ENCODE measurements at places on chromosomes 4 and X.

DNA sequence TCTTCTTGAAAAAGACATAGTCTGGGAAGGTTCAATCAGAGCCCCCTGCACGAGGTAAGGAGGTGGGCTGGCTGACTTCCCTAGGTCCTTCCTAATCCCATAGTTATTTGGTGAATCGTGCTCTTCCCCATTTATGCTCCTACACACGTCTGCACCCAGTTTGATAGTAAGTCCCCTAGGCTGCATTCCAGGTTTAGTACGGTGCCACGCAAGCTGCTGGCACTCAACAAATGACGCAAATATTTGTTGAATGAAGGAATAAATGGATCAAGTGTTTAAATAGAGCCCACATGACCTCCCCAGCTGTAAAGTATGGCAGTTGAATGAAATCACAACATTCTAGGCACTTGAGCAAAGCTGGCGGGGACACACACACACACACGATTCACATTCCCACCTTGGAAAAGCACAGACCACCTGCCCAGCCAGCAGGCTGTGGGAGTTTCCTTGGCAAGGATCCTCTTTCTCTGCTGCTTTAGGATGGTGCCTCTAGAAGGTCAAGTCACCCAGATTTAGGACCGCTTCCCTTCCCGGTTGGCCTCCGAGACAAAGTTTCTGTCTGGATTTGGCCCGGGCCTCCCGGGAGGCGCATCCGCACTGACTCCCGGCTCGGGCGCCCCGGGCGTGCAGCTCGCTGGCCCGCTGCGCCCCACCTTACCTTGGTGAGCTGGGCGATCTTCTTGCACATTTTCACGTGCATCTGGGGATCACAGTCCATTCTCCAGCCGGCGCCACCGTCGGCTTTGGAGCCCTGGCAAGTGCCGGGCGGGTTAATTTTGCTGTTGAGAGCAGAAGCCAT lies 721 bp downstream of the FAM184B start:
- H3K27me3 ChIP-seq: no peaks in the 10 kb centered on the region
- H3K4me3 ChIP-seq: peak overlapping the region; percentile 58
- H3K36me3 ChIP-seq: no peaks in the 10 kb centered on the region
- H3K27ac ChIP-seq: no peak overlapping the region
- peaks cover 14% of the 10 kb centered on the region for H3K4me1 ChIP-seq

- no peaks in the 10 kb centered on the region for H3K27me3 ChIP-seq
- H3K36me3 ChIP-seq: no peaks in the 10 kb centered on the region
- H3K4me1 ChIP-seq: no peaks in the 10 kb centered on the region
- no peak for DNase-seq
- H3K27ac ChIP-seq: no peak overlapping the region
These were observed 119.9 kb upstream of the POF1B start for GRCh38 chrX:85499400-85499799.

DNA sequence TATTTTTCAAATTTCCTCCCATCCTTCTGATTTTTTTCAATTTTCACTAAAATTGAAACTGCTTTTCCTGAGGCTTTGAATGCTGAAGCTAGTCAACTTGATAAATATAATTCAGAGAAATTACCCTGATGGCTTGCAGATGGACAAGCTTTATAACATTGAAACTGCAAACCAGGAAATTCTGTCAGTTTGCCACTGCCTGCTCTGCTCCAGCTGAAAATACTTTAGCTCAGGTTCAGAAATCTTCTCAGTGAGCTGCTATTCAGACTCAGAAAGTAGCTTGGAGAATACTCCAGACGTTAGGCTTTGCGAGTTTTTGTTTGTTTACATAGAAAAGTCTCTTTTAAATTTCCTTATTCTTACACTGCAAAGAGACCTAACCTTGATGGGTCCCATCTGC lies 1574.7 kb downstream of the STIM2 start:
- no peaks in the 10 kb centered on the region for H3K27me3 ChIP-seq
- H3K27ac ChIP-seq: no peak overlapping the region
- DNase-seq: no peak

- no peaks in the 10 kb centered on the region for H3K4me1 ChIP-seq
- no peak for DNase-seq
- no peaks in the 10 kb centered on the region for H3K27me3 ChIP-seq
- H3K36me3 ChIP-seq: no peaks in the 10 kb centered on the region
- H3K4me3 ChIP-seq: no peak overlapping the region
These were observed 103.2 kb upstream of the CITED1 start for GRCh38 chrX:72408885-72409284.

DNA sequence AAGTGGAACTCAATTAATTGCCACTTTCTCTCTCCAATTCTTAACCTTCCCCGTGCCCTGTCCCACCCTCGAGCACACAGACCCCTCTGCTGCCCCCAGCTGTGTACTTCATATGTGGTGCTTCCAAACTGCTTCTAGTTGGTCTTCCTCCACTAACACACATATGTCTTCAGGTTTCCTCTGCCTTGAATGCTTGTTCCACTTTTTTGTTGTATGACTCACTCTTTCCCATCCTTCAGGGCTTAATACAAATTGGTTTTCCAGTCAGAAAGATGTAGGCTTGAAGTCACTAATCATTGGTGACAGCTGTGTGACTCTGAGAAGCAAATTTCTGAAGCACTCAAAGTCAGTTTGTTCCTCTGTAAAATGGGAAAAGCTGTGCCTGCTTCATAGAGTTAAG lies 30.6 kb downstream of the TRIM2 start:
- H3K4me3 ChIP-seq: no peak overlapping the region
- no peak for DNase-seq
- H3K36me3 ChIP-seq: peaks cover 1% of the 10 kb centered on the region
- peaks cover 39% of the 10 kb centered on the region for H3K4me1 ChIP-seq
- no peaks in the 10 kb centered on the region for H3K27me3 ChIP-seq

DNA sequence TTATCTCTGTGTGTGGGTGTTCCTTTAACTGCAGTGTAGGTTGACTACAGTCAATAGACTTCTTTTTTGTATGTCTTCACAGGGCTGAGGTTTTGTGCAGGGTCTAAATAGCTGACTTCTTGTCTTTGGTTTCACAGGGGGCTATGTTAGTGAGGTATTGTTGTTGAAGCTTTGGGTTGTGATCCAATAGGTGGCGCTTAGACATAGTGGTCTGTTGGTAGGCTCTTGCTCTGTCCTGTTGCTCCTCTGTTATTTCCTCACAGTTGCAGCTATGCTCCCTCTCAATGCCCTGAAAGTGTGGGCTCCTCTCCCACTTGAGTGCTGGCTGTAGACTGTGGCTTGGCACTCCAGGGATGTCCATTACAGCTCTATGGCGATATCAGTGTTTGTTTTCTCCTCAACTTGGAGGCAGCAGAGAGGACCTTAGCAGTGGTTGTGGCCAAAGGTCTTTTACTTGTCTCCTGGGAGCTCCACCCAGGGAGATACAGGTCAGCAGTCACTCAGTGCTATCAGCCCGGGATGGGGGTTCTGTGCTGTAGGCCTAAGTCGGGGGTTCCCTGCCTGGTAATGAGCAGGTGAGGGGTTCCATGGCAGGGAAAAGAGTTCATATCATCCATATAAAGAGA lies 14.0 kb downstream of the POF1B start:
- DNase-seq: no peak
- H3K4me1 ChIP-seq: no peaks in the 10 kb centered on the region
- no peaks in the 10 kb centered on the region for H3K36me3 ChIP-seq
- no peak overlapping the region for H3K27ac ChIP-seq
- no peaks in the 10 kb centered on the region for H3K27me3 ChIP-seq
- no peak overlapping the region for H3K4me3 ChIP-seq

- no peaks in the 10 kb centered on the region for H3K36me3 ChIP-seq
- no peaks in the 10 kb centered on the region for H3K27me3 ChIP-seq
- no peak overlapping the region for H3K4me3 ChIP-seq
- DNase-seq: no peak
These were observed 1637.3 kb upstream of the PABPC4L start for GRCh38 chr4:135838889-135839288.

GRCh38 chr4:65954416-65954815 lies 284.1 kb upstream of the EPHA5 start:
- H3K36me3 ChIP-seq: no peaks in the 10 kb centered on the region
- H3K4me1 ChIP-seq: no peaks in the 10 kb centered on the region
- DNase-seq: no peak
- H3K27ac ChIP-seq: no peak overlapping the region
- H3K4me3 ChIP-seq: no peak overlapping the region

DNA sequence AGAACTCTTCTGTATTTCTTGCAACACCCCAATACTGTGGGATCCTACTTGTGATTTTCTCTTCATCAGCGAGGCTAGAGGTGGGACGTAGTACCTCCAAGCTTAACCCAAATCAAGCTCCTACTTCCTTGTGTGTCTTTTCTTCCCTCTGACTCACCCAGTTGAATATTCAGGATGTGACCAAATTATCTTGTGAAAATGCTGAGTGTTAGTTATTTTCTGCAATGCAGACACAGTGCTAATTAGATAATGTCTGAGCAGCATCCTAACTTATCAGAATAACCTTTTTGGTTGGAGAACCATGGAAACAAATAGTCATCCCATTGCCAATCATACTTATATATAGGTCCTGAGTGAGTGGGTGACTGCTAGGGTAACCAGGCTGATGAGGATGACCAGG lies 2.4 kb downstream of the MEPE start:
- peaks cover 8% of the 10 kb centered on the region for H3K4me1 ChIP-seq
- no peaks in the 10 kb centered on the region for H3K27me3 ChIP-seq
- H3K27ac ChIP-seq: no peak overlapping the region
- no peak overlapping the region for H3K4me3 ChIP-seq

DNA sequence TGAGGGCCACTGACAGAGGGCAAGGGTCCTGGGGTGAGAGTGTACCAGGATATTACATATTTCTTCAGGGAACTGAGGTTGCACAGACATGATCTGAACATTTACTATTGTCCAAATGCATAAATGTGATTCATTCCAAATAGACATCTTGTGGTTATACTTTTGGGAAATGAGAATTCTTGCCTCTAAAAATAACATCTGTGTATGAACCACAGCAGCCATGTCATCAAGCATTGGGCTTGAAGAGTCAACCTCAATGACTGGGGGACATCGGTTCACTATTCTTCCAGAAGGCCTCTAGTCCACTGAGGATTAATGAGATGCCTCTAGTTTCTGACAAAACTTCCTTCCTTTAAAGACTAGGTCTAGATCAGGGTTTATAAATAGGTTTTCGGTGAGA lies 193.1 kb upstream of the GPC4 start:
- no peak for DNase-seq
- H3K36me3 ChIP-seq: no peaks in the 10 kb centered on the region
- no peaks in the 10 kb centered on the region for H3K27me3 ChIP-seq
- no peak overlapping the region for H3K27ac ChIP-seq

DNA sequence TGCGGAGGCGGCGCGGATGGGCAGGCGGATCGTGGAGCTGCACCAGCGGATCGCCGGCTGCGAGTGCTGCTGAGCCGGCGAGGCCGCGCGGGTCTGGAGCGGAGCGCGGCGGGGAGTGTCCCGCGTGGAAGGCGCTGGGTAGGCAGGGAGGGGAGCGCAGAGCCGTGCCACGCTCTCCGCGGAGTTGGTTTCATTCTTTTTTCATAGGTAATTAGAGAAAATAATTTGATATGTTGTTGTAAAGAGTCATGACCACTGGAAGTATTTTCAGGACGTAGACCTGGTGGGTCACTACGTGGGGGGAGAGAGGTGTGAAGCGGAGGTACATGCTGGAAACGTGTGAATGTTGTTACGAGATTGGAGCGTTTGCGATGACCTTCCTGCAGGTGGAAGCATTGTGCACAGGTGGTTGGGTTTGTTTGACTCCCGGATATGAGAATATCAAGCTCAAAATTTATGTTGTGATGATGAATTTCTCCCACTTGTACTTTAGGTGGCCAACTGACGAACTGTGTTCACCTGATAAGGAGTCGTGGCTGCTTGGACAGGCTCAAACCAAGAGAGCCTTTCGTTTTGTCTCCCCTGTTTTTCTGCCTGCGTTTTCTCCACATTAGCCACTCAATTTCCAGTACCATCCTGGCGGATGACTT lies 19.1 kb upstream of the S100P start:
- H3K36me3 ChIP-seq: peaks cover 20% of the 10 kb centered on the region
- no peak for DNase-seq
- peak overlapping the region; percentile 82 for H3K4me3 ChIP-seq
- H3K27me3 ChIP-seq: no peaks in the 10 kb centered on the region
- peaks cover 46% of the 10 kb centered on the region for H3K4me1 ChIP-seq

GRCh38 chr4:53066155-53066554 lies 204.0 kb downstream of the RASL11B start:
- H3K4me1 ChIP-seq: no peaks in the 10 kb centered on the region
- no peak overlapping the region for H3K4me3 ChIP-seq
- no peaks in the 10 kb centered on the region for H3K27me3 ChIP-seq
- H3K27ac ChIP-seq: no peak overlapping the region
- H3K36me3 ChIP-seq: no peaks in the 10 kb centered on the region

GRCh38 chr4:108560616-108561015 lies 59.8 kb upstream of the RPL34 start:
- H3K4me3 ChIP-seq: no peak overlapping the region
- no peak overlapping the region for H3K27ac ChIP-seq

DNA sequence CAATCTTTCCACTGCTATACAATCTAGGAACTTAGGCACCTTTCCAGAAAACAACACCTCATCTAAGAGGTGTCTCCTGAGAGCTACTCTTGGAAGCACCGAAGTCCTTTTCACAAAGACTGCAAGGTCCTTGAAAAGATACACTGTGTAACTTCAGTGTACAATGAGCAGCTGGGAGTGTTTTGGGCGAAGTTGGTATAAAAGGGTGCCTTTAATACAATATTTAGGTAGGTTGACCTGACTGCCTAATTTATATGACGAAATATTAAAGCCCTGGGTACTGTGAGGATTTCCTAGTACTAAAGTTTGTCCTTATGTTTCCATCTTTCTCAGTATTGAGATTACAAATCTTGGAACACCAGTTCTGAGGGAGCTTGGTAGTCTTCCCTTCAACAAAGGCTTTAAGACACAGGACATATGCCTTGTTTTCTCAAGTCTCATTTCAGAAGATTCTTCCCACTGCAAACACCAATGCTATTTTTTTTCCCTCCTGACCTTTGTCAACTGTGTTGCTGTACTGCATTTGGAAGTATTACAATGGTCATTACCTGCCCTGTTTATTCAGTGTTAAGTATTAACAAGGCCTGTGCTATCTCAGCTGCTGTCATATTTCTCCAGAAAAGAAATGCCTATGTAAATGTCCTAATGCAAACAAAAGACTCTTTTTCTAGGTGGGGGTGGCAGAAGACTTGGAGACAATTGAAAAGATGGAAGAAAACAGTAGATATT lies 134.2 kb downstream of the MAML3 start:
- peaks cover 23% of the 10 kb centered on the region for H3K4me1 ChIP-seq
- H3K27ac ChIP-seq: peak overlapping the region; percentile 64
- no peaks in the 10 kb centered on the region for H3K27me3 ChIP-seq
- no peak for DNase-seq
- no peak overlapping the region for H3K4me3 ChIP-seq
- H3K36me3 ChIP-seq: no peaks in the 10 kb centered on the region

DNA sequence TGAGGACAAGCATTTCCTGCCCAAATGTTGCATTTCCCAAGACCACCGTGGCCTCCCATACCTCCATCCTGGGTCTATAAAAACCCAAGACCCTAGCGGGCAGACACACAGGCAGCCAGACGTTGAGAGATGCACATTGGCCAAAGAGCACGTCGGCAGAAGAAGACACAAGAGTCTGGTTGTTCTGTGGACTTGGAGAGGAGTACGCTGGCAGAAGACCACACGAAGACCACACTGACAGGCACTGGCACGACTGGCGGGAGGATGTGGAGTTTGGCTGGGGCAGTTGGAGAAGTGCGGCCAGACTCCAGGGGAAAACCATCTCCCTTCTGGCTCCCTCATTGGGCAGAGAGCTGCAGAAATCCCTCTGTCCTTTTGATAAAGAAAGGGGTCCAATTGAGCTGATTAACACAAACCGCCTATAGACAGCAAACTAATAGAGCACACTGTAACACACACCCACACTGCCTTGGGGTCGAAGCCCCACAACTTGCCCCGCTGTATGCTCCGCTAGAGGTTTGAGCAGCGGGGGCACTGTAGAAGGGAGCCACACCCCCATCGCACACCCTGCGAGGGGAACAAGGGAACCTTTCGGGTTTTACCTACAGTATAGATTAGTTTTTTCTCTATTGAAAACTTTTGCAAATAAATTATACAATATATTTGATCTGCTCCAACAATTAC lies 376.7 kb upstream of the KLHL4 start:
- no peaks in the 10 kb centered on the region for H3K36me3 ChIP-seq
- no peak for DNase-seq
- no peaks in the 10 kb centered on the region for H3K4me1 ChIP-seq
- H3K4me3 ChIP-seq: no peak overlapping the region

All from esophagus muscularis mucosa (tissue), 4 donors.